ENCODE measurements at places on chromosomes 3 and 15.

DNA sequence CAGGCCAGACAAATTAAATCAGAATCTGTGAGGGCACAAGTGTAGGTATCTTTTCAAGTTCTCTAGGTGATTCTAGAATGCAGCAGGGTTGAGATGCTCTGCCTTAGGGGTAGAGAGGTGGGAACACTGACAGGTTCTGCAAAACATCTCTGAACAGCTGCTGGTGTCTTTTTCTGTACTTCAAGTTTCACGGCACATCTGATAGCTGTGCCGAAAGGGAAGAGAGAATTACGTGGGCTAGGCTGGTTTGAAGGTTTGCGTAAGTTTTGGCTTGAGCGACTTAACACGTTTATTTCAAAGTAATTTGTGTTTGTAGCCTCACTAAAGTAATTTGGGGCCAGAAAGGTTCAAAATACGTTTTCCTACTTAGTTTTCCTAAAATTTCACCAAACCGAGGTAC, 22.5 kb downstream of the PXK start:
- no peak for DNase-seq

- no peak for DNase-seq
Observed at GRCh38 chr3:75089841-75090240, 475.4 kb upstream of the CNTN3 start.

- DNase-seq, result peak; percentile 16
Observed at GRCh38 chr3:172808969-172809546, 58.5 kb downstream of the ECT2 start.

GRCh38 chr15:59185725-59186124, 20.9 kb upstream of the LDHAL6B start:
- DNase-seq, result no peak

GRCh38 chr15:73119478-73119877, 67.2 kb downstream of the NEO1 start:
- no peak for DNase-seq

Measured in NCI-H748 treated with DMSO at 0.1 percent for 48 hours (cell line).